ENCODE measurements at places on chromosomes 2 and 18.

GRCh38 chr2:201680743-201681142 lies 17.7 kb downstream of the MPP4 start:
- DNase-seq, result no peak

DNA sequence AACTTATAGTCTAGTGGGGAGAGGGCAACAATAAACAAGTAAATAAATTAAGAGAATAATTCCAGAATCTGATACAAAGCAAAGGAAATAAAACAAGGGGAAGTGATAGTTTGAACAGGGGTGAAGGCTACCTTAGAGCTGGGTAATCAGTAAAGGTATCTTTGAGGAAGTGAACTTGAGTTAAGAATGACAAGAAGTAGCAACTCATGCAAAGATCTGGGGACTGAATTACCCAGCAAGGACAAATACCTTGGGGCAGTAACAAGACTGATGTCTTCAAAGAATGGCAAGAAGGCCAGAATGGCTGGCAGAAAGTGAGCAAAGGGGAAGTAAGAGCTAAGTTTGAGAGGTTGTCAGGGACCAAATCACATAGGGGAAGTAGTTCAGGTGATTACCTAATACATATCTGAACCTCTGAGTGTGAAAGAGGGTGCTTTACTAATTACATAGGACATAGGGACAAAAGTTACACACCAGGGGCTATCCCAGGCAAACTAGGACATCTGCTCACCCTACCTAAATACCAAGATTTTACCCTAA lies 244.6 kb upstream of the HNRNPA3 start:
- DNase-seq, result no peak

DNA sequence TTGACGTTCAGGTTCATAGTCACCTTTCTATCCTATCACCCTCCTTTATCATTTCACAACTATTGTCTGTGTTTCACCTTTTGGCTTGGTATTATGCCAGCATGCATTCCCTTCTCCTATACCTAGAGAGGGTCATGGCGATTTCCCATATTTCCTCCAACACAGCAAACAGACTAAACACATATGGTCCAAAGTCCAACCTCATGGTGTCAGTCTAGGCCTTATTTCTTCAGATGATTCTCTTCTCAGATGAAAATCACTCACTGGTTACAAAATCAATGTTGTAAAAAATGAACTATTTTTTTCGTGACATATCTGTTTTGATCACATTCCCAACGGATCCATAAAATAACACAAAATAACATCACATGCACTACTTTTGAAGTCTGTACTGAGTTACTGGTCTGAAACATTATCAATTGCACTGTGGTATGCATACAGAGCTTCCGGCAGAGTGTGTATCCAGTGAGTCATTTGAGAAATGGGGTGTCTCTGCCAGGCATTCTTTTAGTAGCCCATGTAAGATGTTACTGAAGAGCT lies 204.8 kb upstream of the GALNT5 start:
- DNase-seq, result no peak

DNA sequence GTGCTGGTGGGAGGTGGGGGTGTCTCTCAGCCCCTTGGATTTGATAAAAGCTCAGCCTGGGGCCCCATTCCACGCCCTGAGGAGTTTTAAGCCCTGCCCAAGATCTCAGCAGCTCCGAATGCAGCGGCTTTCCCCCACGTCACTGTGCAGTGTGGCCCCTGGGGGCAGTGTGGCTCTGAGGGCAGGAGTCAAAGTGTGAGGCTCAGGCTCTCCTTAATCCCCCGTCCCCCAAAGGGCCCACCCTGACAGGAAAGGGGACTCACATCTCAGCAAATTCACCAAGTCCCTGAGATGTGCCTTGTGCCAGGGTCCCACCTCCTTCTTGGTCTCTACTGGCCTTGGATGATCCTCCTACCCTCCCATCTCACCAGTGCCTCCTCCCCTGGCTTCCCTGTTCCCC lies 25.2 kb downstream of the NPPC start:
- no peak for DNase-seq

- no peak for DNase-seq
These were observed 160.4 kb upstream of the TMEM200C start for GRCh38 chr18:6055711-6056110.

DNA sequence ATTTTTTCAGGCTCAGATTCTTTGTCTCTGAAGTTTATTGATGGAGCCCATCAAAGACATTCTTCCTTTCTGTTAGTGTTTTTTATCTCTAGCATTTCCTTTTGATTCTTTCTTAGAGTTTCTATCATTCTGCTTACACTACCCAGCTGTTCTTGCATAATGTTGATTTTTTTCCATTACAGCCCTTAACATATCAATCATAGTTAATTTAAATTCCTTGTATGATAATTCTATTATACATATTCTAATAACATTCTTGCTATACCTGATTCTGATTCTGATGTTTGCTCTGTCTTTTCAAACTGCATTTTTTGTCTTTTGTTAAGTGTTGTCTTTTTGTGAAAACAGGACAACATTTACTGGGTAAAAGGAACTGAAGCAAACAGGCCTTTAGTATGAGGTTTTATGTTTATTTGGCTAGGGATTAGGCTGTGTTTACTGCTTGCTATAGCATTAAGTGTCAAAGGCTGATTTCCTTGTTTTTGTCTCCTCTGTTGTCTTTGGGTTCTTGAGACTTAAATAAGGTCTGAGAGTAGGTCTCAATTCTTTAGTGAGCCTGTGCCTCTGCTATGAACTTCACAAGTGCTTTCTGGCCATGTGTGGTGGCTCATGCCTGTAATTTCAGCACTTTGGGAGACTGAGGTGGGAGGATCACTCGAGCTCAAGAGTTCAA lies 8.0 kb upstream of the STAM2 start:
- no peak for DNase-seq

- no peak for DNase-seq
These were observed 96.5 kb downstream of the KCNE4 start for GRCh38 chr2:223148516-223148915.

- DNase-seq, result no peak
These were observed 34.1 kb upstream of the SP3 start for GRCh38 chr2:173999272-173999671.

DNA sequence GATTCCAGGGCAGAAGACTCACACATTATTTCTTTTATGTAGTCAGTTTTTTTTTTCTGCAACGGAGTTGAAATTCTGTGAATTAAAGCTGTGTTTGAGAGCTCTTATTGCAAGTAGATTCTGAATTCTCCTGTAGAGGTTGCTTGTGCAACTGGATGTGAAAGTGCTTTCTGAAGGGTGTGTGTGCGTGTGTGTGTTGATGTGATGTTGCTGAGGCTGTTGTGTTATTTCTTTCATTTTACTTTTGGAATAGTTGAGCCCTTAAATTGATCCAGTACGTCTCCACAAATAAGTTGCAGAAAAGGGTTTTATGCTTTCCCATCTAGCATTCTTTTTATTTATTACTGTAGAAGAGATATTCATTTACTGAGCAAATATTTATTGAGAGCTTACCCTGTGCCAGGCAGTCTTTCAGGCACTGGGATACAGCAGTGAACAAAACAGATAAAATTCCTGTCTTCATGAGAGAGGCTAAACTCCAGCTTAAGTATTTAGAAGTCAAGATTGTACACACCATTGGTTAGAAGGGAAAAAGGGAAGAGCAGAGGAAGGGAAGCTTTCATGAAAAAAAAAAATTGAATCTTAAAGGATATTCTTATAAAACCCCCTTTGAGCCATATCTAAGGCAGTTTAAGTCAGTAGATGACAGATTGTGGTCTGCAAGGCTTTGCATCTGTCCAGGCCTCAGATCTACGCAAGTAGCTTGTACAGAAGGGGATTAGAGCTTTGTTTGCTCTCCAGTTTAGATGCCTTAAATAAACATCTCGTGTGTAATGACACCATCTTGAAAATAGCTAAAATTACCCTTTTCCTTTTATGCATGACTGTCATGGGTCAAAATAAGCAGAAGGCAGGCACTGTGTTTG lies 58.2 kb downstream of the MYO1B start:
- DNase-seq, result no peak

DNA sequence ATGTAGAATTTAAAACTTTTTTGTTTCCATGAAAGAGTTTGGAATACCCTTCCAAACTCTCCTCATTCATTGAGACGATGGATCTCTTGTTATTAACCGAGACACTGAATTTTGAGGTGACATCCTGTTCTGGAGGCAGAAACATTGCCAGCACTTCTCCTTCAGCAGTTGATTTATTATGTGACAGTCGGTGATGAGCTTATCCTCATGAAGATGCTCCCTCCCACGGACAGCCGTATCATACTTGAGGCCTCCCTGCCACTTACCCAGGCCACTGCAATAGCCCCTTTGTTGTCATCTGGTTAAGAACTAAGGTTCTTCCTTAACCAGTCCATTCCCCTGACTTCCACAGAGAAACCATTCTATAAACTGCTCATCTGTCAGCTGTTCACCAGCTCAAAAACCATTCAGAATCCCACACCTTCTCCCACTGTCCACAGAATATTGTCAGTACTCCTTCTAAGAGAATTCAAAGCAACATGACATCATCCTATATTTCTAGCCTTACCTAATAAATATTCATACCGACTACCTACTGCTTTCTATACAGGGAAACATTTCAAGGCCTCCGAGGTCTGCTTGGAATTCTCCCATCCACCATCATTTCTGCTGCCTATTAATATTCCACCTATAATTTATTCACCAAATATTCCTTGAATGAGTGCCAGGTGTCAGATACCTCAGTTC lies 139.0 kb upstream of the TRIB2 start:
- no peak for DNase-seq

DNA sequence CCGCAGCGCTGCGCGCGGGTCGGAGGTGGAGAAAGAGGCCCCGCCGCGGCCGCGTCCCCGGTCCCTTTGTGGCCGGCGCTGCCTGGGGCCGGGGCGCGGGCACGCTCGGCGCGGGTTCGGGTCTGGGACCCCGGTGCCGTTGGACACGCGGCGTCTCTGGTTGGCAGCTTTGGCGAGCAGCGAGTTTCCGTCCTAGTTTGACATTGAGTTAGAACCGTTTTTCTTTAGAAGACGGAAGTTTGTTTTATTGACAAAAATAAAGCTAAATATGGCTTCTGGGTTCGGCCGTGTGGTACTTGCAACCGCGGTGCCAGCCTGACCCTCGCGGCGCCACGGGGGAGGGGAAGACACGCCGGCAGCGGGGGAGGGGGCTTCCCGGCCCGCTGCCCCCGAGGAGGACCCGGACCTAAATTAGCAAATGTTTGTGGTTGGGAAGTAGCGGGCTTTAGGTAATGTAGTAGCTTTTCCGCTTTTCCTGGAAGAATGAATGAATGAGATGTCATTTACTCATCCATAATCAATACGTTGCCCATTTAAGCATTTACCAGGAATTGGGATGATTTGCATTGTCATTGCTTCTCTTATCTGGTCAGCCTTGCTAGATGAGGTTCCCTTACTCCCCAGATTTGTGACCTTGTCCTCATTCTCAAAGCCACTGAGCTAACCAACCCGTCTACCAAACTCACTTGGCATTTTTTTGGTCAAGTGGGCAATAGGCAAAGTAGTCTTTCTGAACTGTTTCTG lies 530 bp downstream of the GALNT1 start:
- no peak for DNase-seq

DNA sequence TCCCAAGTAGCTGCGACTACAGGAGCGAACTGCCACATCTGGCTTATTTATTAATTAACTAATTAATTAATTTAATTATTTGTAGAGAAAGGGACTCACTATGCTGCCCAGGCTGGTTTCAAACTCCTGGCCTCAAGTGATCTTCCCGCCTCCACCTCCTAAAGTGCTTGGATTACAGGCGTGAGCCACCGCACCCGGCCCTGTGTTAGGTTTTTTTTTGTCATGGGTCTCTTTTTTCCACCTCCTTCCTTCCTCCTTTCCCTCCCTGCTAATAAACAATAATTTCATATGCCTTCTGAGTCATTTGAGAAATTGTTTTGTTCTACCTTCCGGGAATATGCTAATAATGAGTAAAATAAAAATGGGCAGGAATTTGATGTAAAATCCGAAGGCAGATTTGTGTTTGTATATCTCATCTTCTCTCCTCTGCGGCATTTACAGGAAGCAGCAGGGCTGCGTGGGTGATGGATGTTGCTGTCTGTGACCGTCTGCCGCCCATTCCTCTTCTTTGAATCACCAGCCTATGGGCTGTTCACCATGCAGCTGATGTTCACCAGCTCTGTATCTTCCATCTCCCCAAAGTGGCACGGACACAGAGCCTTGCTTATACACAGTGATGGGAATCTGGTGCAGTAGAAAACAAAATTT lies 89.9 kb downstream of the ACSL3 start:
- DNase-seq, result no peak

- DNase-seq, result no peak
These were observed 1.4 kb downstream of the GPR35 start for GRCh38 chr2:240626531-240627300.

GRCh38 chr2:195838002-195838401 lies 181.0 kb downstream of the SLC39A10 start:
- no peak for DNase-seq

DNA sequence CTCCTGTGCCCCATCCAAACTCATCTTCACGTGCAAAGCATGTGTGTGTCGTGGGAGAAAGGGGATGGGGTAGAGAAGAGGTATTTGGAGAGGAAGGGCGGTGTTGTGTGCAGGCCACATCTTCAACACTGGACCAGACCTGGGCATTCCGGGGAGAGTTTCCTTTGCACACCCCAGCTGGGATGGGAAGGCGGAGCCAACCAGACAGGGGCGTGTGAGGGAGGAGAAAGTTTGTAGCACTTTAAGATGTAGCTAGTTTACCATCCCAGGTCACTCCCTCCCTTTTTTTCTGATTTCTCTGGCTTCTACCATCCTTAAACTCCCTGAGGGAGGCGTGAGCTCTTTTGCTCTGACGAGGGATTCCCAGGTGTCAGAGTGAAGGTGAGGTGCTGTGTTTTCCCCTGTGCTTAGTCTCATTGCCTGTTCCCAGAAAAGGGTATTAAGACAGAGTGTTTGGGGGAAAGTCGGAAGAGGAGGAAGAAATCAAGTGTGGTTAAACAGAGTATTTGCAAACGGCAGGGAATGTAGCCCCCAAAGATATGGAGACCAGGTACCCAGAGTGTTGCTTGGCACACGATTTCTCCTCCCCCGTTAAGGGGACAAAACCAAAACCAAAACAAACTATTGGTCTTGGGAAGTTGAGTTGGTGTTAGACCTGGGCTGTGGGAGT lies 1.6 kb downstream of the SETBP1 start:
- DNase-seq, result no peak

DNA sequence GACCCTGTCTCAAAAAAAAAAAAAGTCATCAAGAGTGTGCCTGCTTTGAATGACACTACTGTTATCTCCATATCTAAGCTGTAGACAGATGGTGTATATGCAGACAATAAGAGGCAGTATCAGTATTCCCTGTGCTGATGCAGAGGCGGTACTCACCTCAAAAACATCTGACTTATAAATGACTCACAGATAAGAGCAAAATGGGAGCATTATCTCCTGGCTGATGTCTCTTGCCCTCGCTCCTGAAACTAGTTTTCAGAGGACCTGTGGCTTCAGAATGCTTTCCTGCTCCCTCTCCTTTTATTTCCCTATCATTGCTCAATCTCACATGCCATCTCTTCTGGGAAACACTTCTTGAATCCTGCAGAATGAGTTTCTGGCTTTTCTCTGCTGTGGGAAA lies 289.6 kb downstream of the PTPRM start:
- DNase-seq, result no peak

- no peak for DNase-seq
These were observed 51.0 kb upstream of the EML4 start for GRCh38 chr2:42117923-42118753.

GRCh38 chr18:72826736-72827135 lies 41.1 kb downstream of the NETO1 start:
- no peak for DNase-seq

- DNase-seq, result no peak
These were observed 294.1 kb downstream of the PDE11A start for GRCh38 chr2:177778472-177778871.
